ENCODE measurements at places on chromosomes 6 and 20.
A peak's percentile ranks its signal among the peaks of the same experiment; 100 is the strongest.

DNA sequence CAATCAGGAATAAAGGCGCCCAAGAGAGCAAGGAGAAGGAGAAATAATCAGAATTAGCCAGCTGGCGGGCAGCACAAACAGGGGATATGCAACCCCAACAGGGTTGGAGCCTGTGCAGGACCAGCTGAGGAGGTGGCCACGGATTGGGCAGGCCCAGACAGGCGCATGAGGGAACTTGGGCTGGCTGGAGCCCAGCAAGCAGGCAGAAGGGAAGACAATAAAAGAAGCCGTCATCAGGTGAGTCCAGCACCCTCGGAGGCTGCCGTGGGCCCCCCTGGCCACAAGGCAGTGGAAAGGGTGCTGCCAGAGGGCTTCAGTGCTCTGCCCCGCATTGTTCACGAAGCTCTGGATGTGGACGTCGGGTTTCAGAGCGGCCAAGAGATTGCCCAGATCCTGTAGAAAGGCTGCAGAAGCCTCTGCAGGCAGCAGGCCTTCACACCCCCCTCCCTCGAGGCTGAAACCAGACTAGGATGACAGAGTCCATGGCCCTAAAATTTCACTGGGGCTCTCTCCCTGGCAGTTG lies 28.4 kb upstream of the MAFB start:
- DNase-seq: no peak

DNA sequence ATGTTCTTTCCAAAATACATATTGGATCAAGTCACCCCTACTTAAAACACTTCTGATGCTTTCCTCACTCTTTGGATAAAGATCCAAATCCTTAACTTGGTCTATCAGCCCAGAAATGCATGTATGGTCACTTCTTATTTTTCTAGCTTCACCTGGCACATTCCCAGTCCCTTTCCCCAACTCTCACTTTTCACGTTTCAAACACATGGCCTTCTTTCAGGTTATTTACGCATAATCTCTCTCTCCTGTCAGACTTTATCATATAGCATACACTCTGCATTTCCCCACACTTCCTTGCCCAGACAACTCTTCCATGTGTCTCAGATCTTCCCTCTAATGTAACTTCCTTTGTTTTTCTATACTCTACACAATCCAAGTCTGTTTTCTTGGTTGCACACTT lies 12.8 kb downstream of the PHIP start:
- DNase-seq: no peak

DNA sequence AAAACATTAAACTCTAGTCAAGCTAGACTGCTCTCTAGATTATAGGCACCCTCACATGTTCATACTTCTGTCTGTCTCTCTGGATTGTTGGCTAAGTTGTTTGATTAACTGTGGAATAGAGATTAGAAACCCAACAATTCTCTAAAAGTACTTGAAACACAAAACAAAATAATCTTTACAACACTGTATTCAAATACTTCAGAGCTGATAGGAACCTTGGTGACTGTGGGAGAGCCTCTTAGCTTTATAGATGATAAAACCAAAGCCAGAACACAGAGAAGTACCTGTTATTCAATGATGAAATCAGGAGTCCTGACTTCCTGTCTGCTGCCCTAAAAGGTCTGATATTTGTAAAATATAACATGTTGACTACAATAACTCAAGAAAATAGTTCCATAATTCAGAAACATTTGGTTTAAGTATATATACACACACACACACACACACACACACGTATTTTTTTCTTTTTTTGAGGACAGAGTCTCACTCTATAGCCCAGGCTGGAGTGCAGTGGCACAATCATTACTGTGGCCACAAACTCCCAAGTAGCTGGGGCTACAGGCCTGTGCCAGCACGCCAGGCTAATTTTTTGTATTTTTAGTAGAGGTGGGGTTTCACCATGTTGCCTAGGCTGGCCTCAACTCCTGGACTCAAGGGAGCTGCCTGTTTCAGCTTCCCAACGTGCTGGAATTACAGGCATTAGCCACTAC lies 222.0 kb downstream of the FUT9 start:
- DNase-seq: no peak

GRCh38 chr20:57620274-57620990 lies at the start of gene ZBP1:
Gene ZBP1, minus strand, starts transcription at chr20:57620426. Its CDS starts 131 bp downstream, at chr20:57620295.
- DNase-seq: no peak

DNA sequence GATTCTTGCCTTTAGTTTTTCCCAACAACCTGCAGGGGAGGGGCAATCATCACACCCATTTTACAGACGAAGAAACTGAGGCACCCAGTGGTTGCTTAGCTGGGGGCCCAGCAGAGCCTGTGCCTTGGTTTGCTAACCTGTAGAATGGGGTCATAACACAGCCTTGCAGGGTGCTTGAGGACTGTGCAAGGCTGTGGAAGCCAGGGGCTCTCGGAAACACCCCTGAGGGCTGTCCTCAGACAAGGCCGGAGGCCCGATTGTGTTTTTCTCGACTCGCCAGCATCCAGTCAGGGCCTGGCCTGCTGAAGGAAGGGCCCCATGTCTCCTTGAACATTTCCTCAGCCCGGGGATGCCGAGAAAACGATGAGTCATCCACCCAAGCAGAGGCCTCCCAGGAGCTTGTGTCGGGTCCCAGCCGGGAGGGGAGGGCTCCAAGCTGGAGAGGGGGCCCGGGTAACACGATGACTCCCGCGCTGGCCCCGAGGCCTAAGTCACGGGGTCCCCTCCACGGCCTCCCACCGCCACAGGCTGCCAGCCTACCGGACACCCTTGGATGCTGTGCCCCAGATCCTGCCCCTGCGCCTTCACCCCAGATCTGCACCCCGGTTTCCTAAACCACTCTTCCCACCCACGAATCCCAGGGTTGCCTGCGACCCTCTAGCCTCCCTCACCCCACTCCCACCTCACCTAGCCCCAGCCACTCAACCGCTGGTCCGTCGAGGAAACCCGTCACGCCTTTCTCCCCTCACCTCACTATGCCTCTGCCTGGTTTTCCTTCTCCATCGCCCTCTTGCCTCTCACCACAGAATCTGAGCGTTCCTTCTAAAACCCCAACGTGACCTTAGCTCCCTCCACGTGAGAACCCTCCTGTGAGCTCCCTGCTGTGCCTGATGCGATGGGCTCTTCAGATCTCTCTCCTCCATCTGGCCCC lies 10.6 kb downstream of the NOL4L start:
- peak; percentile 63 for DNase-seq

DNA sequence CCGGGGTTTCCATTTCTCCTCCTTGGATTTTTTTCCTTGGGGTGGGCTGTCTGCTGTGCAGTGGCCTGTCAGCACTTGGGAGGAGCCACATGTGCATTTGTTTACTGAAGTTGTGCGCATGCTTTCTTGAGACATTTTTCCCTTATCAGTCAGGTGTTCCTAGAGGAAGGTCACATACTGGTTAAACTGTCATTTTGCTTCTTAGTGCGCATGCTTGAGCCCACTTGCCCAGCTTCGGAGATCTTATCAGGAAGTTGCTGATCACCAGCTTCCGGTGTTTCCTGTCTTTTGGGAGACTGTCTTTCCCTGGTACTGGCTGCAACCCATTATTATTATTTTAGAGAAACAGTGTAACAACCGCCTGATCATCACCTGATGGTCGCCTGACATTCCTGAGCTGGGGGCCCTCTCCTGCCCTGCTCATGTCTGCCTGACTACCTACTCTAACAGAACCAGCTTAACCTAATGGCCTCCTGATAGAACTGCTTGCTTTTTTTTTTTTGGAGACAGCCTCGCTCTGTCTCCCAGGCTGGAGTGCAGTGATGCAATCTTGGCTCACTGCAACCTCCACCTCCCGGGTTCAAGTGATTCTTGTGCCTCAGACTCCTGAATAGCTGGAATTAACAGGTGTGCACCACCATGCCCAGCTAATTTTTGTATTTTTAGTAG lies 378 bp upstream of the ERVFRD-1 start:
- no peak for DNase-seq
